ENCODE measurements at places on chromosomes 11 and 22.

DNA sequence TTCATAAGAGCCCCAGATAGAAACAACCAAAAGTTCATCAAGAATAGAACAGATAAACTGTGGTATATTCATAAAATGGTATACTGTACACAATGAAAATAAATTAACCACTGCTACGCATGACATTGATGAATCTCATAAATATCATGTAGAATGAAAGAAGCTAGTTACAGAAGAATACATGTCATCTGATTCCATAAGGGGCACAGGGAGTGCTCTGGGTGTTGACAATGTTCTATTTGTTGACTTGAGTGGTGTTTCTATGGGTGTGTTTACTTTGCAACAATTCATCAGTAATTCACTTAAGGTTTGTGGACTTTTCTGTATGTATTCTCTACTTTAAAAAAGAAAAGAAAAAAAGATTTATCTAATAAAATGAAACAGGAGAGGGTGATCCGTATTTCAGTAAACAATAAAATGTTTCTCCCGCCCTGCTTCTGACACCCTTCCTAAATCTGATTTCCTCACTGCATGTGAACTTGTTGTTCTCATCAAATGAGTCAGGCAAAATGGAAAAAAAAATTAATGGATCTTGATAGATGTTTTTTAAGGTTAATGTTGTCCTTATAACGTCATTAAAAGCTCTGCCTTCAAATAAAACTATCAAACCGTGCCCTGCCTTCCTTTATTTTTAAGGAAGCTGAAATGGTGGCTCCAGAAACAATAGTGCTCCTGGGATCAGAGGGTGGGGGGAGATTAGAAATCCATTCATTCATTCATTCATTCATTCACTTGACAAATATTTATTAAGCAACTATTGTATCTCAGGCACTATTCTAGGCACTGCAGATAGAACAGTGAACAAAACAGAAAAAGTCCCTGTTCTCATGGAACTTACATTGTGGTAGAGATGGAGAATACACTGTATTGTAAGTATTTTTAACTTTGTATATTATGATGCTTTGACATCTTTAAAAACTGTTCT, 77.2 kb upstream of the CD44 start:
- DNase-seq = no peak

DNA sequence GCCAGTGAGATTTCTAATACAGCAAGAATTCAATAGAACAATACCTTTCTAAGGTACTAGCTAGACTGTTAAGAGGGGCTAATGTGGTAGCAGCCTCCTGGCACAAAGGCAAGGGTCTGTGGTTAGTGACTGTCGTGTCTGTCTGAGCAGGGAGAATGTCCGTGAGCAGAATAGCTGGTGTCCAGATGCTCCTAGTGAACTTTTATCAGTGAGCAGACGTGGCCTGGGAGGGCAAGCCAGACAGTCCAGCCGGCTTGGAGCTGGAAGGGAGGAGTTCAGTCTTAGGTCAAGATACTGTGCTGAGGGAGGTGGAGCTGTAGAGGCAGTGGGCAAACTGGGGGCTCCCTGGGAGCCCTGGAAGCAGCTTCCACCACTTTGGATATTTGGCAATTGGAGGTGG, 138.6 kb downstream of the TEAD1 start:
- DNase-seq = no peak

- DNase-seq = no peak
Observed at GRCh38 chr11:67652965-67653845, 2.7 kb upstream of the ACY3 start.

DNA sequence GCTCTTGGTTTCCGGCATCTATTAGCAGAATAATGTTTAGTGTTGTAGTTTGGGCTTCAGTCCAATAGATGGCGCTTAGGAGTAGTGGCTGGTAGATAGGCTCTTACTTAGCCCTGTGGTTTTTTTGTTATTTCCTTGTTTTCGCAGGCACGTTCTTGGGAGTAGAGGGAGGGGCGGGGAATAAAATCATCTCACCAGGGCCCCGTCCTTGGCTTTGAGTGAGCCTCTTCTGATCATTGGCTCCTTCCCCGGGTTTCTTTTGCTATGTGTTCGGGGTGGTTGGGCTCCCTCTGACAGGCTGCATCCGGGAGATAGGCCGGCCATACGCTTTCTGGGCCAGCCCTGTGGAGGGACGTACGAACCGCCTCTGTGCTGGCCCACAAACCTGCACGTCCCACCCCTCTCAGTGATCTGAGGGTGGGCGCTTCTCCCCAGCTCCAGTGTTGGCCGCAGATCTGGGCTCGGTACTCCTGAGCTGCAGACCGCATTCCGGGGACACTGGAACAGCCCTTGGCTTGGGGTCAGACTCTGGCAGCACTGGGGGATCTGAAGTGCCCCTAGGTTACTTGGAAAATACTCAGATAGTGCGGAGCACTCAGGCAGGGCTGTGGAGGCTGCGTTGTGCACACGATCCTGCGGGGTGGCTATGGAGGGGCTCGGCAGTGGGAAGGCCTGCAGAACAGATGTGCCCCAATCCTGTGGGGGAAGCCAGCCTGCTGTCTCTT, 217.0 kb downstream of the DYNC2H1 start:
- DNase-seq = peak; percentile 48

- no peak for DNase-seq
Observed at GRCh38 chr22:50482107-50483074, 1.0 kb downstream of the ADM2 start.

DNA sequence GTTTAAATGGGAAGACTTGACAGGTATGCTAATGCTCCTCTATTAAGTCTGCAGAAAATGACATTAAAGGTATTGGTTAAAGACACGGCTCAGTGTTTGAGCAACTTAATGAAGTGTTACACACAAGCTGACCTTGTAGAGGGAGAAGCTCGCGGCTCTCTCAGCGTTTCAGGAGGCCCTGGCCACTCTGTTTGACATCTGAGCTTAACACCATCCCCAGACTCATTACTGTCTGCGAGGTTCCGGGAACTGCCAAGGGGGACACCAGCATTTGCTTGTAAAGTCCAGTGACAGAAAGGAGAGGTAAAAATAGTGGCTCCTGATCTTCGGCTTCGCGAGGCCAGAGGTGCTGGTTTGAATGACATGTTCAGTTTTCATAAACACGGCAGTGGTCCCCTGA, 540.7 kb upstream of the CADM1 start:
- DNase-seq = no peak

- DNase-seq = no peak
Observed at GRCh38 chr11:120929090-120929489, 94.8 kb upstream of the TBCEL start.

GRCh38 chr22:35443338-35443737, 43.4 kb downstream of the MCM5 start:
- DNase-seq = no peak

GRCh38 chr22:46798366-46799350, 36.2 kb downstream of the TBC1D22A start:
- DNase-seq = peak; percentile 56

DNA sequence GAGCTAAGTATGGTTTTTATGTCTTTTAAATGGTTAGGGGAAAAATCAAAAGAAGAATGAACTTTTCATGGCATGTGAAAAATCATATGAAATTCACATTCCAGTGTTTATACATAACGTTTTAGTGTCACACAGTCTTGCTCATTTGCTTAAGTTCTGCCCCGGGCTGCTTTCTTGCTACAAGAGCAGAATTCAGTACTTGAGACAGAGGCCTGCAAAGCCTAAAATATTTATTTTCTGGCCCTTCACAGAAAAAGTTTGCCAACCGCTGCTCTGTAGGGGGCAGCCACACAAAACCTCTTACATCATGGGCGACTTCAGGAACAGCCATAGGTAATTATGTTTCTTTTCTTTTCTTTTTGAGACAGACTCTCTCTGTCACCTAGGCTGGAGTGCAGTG, 1.0 kb upstream of the ATG2A start:
- DNase-seq = no peak

GRCh38 chr22:30232716-30233218, 13.8 kb downstream of the LIF start:
- DNase-seq = no peak

GRCh38 chr11:94469416-94469815, 24.2 kb downstream of the MRE11 start:
- DNase-seq = no peak

All from NCI-H460 (cell line).